MM.1S (cell line): ENCODE measurements at places on chromosomes 6 and 20.

GRCh38 chr6:42210551-42210950 lies 7.1 kb downstream of the MRPS10 start:
- no peak for DNase-seq

GRCh38 chr6:145669627-145670034 lies 65.7 kb downstream of the EPM2A start:
- DNase-seq = no peak

DNA sequence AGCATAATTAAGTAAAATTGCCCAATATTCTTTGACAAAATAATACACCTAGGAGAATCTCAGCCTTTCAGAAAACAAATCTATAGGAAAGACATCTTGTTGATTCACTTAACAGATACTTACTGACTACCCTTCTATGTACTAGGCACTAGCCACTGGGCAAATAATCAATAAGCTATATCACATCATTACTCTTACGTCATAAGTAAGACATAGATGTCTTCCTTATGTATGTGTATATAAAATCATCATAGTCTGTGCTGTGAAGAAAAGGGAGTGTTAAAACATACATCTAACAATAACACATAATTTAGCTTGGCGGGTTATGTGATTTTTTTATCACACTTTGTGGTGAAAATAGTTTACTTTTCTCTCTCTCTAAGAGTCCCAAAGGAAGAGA lies 733.9 kb downstream of the EYS start:
- DNase-seq = no peak

DNA sequence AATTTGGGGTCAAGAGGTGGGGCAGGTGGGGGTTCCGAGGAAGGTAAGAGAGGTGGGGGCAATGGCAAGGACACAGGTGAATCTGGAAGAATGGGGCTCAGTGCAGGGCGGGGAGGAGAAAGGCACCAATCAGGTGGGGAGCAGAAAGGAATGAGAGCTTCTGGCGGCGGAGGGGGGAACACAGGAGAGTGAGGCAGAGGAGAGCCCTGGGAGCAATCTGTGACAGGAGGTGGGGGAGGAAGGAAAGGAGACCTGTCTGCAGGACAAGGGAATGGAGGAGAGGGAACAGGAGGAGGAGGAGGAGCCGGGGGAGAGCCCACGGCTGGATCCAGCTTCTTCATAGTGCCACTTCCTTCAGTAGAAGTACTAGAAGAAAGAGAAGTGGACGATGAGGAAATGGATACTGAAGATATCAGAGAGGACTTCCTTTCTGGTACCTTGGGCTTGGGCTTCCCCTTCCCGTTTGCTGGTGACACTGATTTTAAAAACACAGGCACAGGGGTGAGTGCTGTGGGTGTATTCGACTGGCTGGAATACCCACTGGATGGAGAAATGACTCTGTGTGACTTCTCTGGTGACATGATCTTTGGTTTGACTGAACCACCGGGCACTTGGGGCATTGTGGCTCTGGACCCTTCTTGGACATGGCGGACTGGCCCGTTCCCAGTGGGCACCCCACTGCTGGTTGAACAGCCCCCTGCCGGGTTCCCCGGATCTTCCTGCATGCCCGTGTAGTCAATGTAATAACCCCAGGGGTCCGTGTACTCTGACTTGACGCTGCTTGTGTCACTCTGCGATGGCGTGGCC lies 27.4 kb downstream of the HEBP2 start:
- DNase-seq = no peak

GRCh38 chr20:48957053-48957481 lies 35.6 kb downstream of the ARFGEF2 start:
- DNase-seq = no peak

- DNase-seq = no peak
These were observed 55.0 kb downstream of the PDE7B start for GRCh38 chr6:135906542-135906941.

DNA sequence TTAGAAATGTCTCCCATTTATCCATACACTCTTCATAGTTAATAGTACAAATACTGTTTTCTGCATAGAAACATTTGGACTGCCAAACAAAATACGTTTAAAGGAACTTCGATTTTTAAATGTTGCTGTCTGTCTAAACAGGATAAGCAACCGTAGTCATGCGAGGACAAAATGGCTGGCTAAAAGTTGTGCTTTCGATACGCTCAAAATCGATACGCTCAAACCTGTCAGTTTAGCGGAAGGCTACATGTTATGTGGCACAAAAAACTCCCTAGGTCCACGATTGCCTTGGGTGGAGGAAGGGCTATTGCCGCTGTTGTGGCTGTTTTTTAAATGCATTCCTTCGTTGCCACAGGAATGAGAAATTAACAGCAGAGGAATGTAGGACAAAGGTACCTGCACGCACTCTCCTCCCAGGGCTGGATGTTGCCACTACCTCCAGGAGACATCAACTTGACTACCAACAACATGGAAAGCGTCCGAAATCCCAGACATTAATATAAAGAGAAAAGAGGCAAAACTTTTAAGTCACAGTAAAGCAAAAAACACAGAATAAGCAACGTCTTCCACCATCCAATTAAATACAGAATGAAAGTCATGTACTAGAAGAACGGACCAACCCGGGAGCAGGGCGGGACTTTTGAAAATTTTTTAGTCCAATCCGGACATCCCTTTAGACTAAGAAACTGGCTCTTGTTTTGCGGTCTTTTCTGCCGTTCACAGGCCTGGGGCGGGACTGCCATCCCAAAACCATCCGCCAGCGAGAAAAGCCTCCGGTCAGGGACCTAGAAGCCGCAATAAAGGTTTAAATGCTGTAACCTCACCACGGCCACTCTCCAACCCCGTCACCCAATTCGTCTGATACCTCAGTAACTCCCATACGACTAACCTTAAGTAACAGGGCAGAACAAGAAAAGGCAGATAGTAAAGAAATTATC lies 32.2 kb upstream of the HFE start:
- peak; percentile 92 for DNase-seq

DNA sequence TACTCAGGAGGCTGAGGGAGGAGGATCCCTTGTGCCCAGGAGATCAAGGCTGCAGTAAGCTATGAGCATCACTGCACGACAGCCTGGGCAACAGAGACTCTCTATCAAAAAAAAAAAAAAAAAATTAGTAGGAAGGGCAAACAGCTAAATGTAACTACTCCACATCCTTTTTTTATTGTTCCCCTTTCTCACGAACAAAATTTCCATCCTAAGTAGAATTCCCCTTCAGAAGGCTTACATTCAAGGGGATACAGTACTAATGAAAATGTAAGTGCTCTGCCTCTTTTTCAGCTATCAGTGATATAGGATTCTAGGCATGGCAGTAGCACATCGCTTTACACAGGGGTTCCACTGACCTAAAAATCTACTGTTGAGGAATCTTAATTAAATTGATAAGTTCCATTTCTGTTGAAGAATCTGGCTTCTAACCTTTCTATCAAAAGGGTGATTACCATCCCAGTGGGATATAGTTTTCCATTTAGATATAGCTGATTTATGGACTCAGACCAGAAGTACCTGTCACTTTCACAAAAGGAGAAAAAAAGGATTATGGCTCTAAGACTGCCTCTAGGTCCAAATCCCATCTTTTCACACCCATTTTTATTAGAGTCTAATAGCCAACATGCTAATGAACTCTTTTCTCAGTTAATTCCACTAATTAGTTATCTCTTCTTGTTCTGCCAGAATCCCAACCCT lies 2.6 kb downstream of the B4GALT5 start:
- DNase-seq = no peak

- peak; percentile 70 for DNase-seq
These were observed 31.3 kb downstream of the TRMT6 start for GRCh38 chr20:5918856-5919625.

GRCh38 chr6:26126394-26127235 lies 39.4 kb downstream of the HFE start:
- DNase-seq = peak; percentile 19

GRCh38 chr6:6377621-6378020 lies 57.2 kb upstream of the F13A1 start:
- DNase-seq = no peak

DNA sequence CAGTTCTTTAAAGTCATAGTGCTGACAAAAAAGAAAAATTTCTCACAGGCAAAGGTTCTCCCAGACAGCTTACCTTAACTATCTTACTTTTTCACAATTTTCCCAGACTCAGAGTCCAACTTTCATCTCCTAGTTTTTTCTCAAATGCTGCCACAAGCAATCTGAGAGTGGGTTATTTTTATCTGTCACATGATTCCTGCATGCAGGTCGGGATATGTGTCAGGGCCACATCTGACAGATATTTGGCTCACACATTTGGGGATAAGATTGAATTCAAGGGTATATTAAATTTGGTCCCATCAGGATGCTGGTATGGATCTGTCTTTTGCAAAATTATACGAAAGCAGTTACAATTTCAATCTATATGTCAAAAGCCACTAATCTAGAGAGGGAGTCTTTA lies 50.1 kb upstream of the SMIM29 start:
- DNase-seq = no peak

GRCh38 chr6:13573669-13574110 lies 711 bp upstream of the SIRT5 start:
- no peak for DNase-seq

DNA sequence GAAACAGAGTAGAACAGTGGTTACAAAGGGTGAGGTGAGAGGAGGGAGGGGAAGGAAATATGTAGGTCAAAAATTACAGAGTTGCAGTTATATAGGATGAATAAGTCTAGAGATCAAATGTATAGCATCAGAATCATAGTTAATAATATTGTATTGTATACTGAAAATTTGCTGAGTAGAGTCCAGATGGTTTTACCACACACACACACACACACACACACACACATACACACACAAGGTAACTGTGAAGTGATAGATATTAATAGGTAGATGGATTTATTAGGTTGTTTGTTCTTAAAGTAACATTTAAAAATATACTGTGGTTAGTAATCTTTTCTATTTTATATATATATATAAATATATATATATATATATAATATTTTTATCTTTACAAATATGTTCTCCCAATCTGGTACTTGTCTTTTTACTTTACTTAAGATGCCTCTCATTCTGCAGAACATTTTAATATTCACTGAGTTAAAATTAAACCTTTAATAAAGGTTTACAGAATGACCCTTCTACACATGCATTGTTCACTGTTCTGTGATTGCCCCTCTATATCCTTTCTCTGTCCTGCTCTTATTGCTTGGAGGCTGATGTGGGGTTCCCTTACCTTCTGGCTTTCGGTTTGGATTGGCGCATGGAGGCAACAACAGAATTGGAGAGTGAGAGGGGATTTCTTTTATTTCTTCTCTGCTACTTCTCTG lies 408 bp downstream of the PTCHD4 start:
- DNase-seq = no peak

- DNase-seq = peak; percentile 57
These were observed 6.8 kb downstream of the MKKS start for GRCh38 chr20:10427060-10427692.

DNA sequence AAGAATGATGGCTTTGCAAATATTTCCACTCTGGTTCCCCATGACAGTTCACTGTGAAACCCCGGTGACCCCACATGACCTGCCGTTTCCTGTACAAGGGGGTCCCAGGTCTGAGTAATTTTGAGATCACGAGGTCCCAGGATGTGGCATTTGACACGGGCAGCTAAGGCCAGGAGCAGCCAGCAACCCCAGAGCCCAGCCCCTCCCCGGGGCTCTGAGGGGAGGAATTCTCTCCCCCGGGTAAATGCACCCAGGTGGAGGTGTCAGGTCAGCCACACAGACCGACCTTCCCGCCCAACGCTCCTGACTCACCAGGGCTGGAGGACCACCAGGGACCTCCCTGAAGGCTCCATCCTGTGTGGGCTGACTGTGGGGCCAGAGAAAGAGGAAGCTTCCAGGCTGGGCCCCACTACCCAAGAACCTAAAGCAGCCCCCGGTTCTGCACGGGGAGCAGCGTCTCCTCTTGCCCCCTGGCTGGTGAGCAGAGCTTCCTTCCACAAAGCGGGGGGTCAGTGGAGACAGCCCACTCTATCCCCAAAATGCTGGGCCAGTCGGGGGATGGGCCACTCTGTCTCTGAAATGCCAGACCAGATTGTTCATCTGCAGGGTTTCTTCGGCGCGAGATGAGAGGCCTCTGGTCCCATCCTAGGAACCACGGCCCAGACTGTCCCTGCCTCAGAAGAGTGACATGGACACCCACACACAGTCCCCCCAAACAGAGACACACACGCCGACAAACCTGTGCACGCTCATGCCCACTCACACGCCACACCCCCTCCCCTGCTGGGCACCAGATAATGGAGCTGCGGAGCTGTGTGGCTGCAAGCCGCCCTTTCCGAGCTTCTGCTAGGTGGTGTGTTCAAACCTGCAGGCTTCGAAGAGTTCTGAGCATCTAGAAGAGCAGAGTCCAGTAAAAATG lies 23.4 kb upstream of the SLCO4A1 start:
- no peak for DNase-seq

GRCh38 chr6:329888-330691 lies 37.8 kb downstream of the DUSP22 start:
- DNase-seq = no peak

DNA sequence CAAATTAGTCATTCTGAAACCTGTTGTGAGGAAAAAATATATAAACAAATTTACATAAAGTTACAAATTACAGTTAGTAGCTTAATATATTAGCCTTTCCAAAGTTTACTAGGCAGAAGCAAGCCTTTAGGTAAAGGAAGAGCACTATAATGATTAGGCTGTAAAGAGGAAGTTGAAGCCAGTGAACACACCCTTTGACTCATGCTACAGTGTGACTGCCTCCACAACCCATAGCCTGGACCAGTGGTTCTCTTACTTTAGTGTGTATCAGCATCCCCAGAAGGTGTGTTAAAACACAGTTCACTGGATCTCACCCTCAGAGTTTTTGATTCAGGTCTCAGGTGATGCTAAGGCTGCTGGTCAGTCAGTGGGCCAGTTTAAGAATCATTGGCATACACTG lies 91.4 kb upstream of the DEFB112 start:
- no peak for DNase-seq

GRCh38 chr6:101537753-101538316 lies 144.3 kb downstream of the GRIK2 start:
- no peak for DNase-seq

DNA sequence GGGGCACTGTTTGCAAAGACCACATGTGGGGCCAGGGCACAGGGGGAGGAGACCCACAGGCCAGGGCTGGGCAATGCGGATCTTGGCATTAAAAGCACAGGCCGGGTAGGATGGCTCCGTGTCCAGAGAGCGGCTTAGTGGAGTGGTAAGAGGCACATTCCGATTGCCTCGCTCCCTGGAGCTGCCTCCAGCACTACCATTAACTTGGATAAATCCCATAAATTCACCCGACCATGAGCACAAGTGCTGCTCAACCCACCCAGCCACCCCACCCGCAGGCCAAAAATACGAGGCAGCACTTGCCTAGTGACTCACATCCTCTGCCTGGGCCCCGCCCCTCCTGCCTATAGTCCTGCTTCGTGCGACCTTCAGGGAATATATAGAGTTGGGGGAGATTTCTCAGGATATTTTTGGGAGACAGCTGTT lies 67.5 kb upstream of the QKI start:
- DNase-seq = no peak

GRCh38 chr6:121504227-121504626 lies 68.8 kb downstream of the GJA1 start:
- DNase-seq = no peak

- no peak for DNase-seq
These were observed 126.7 kb downstream of the BCAS1 start for GRCh38 chr20:53943522-53944291.

- DNase-seq = no peak
These were observed 63.2 kb downstream of the SESN1 start for GRCh38 chr6:109031416-109031815.
